ENCODE measurements at places on chromosomes 5 and 9.

DNA sequence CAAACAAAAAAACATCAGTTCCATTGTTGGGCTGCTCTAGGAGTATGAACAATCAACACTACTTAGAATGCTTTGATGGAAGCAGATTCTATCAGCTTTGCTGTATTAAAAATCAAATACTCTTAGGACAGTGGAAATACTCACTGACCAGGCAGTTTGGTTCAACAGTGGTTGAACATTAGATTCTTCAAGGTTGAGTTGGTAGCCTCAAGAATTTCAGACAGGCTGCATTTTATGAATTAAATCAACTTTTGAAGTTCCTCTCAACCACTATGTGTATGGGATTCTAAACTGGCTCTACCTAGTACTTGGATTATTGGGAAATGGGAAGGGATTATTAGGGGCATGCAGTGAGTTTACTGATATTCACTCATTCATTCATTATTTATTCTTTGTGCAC, 35.0 kb downstream of the ACTBL2 start:
- no peak for DNase-seq

GRCh38 chr5:92147798-92148197, 764.7 kb upstream of the ARRDC3 start:
- DNase-seq, result no peak

DNA sequence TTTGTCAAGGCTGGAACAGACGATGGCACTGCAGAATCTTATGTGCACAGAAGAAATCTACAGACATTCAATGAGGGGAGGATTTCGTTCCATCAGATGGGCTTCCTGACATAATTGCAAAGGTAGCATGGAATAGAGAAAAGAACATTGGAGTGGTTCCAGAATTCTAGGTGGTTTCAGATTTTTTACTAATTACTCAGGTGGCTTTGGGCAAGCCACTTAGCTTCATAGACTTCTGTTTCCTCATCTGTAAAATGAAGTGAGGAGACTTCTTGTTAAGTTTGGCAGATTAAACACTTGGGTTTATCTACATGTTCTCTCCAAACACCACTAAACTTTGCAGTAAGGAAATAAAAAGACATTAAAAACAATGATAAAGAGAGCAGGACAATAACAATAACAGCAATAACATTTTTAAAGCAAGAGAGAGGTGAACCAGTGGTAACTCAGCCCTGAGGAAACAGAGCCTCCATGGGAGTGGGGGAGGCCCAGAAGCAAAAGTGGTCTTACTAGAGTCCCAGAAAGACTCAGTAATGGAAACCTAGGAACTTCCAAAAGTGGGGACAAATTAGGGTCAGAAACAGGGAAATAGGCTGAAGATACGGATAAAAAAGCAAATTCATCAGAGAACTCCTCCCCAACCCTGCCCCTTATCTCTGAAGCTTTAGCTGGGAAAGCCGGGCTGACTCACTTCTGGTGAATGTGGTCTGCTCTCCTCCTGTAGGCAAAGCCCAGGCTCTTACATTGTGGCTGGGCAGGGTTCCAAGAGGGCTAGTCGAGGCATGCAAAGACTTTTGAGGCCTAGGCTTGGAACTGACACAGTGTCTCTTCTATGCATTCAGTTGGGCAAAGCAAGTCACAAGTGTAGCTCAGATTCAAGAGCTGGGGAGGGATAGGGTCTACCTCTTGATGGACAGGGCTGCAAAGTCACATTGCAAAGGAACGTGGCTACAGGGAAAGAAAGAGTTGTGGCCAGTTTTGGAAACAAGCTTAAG, 11.8 kb upstream of the ACTBL2 start:
- DNase-seq, result peak; percentile 59

DNA sequence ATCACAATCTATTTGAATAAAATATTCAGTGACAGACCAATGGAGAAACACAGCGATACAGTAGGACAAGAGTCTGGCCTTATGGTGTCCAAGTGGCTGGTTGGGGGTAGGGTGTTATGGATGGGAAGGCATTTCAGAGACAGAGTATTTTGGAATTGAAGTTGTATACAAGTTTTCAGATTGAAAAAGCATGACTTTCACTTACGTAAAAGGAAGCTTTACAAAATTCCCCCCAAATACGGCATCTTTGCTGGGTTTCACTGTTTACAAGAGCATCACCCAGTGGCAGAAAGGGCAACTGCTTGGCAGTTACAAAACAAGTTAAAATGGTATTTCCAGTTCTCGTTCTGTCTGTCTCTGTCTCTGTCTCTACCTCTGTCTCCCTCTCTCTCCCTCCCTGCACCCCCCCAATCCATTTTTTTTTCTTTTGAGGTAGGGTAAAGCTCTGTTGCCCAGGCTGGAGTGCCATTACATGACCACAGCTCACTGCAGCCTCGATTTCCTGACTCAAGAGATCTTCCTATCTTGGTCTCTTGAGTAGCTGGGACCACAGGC, 86.2 kb downstream of the PTPN3 start:
- DNase-seq, result no peak
